ENCODE measurements at places on chromosomes 4 and X.

DNA sequence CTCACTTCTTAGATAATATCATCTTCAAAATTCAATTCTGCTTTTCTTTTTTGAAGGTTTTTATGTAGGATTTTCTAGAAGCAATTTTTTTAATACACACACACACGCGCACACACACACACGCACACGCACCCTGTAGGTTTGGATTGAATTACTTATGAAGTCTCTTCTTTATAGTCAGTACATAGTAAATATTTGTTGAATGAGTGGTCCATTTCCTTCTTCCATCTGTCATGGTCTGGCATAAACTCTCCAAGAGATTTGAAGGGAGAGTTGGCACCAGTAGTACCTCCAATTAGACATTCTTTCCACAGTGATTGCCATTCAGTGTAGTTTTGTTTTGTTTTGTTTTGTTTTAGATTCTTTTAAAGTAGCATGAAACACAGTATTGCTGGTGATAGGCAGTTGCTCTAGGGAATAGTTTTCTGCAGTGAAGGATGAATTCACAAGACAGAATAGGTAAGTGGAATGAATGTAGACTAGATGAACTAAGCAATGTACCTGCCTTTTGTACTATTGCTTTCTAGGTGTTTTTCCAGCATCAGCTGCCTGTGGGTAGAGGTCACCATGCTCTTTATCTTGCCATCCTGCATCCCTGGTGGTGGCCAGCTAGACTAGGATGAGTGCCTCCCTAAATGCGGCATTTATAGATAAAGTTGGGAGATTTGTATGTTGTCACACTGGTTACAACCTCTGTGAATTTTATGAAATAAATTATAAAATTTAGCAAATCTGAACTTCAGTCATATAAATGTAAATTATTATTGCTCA is 20.5 kb downstream of the PDLIM5 start:
- DNase-seq, result no peak

GRCh38 chrX:2414384-2414783 is 86.4 kb downstream of the DHRSX start:
- no peak for DNase-seq

DNA sequence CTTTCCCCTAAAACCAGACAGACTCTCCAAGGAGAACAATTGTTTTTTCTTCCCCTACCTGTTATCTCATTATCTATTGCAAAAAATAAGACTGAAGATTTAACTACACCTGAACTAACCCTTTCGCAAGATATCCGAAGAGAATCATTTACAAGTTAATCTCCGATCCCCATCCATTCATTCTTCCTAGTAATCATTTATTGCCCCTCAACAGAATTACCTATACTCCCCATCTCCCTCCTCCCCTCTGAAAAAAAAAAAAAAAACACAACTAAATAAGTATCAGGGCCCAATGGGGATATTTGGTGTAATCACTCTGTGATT is 28.9 kb upstream of the AP1S2 start:
- DNase-seq, result no peak

GRCh38 chrX:124300405-124300804 is 32.1 kb upstream of the TEX13D start:
- DNase-seq, result no peak

DNA sequence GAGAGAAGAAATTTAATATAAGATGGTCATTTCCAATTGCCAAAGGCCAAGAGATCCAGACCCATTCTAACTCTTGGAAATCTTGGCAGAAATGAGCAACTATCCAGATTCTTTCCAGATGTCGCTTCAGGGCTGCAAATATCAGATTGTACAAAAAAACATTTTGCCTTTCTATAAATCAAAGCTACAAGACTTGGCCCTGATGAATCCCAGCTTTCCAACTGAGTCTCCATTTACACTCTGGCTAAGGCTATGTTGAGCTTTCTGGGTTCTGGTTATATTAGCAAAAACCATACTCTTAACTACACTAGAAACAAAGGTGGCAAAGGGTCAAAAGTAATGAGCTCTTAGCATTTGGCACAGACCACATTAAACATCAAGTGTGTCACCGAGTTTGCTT is 345.8 kb downstream of the OPHN1 start:
- no peak for DNase-seq

DNA sequence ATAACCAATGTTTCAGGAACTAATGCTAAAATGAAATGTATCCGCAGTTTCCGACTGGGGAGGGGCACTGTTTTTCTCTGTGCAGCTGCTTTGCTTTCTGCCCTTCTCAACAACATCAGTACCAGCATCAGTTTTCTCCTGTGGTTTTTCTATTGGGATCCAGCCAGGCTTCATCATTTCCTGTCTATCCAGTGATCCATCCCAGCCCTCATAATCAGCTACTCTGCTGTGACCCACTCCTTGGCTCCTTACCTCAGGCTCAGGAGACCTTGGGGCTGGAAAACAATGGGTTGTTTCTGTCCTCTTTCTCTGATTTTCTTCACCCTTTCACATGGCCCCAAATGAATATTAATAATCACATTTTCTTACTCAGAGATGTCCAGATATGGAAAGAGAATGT is 222.2 kb upstream of the DKK2 start:
- no peak for DNase-seq

DNA sequence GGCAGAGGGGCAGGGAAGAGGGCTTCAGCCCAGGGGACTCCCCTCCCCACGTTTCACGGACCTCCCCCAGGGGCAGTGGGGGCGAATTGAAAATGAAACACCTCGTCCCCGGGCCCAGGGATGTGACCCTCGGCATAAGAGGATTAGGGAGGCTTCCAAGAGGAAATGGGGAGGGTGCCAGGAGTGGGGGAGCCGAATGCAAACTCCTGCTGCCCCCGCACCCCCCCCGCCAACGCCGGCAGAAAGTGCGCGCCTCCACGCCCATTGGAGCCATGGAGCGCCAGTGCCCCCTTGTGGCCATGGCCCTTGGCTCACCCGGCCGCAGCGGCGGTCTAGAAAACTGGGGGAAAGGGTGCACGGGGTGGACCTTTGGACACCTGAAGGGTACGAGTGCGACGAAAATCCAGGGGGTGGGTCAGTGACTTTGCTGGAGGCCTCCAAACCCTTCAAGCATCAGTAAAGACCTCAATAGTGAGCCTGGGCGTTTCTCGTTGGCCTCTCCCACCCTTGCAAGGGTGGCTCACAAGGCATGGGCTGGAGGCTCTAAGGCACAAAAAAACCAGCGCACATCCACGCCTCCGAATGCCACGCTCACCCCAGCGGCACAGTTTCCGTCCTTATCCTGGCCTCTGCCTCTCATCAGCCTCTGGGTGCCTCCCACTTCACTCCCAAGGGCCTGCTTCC is 120.8 kb upstream of the PJA1 start:
- peak; percentile 73 for DNase-seq

DNA sequence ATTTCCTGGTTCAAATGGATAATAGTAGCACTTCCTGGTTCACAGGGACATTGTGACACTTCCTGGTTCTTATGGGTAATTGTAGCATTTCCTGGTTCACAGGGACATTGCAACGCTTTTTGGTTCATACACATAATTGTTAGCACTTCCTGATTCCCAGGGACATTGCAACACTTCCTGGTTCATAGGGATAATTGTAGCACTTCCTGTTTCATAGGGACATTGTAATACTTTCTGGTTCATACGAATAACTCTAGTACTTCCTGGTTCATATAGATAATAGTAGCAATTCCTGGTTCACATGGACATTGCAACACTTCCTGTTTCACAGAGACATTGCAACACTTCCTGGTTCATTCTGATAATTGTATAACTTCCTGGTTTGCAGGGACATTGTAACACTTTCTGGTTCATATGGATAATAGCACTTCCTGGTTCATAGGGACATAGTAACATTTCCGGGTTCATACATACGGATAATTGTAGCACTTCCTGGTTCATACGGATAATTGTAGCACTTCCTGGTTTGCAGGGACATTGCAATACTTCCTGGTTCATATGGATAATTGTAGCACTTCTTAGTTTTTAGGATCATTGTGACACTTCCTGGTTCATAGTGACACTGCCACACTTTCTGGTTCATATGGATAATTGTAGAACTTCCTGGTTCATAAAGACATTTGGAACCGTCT is 61.6 kb upstream of the CD99 start:
- DNase-seq, result no peak

DNA sequence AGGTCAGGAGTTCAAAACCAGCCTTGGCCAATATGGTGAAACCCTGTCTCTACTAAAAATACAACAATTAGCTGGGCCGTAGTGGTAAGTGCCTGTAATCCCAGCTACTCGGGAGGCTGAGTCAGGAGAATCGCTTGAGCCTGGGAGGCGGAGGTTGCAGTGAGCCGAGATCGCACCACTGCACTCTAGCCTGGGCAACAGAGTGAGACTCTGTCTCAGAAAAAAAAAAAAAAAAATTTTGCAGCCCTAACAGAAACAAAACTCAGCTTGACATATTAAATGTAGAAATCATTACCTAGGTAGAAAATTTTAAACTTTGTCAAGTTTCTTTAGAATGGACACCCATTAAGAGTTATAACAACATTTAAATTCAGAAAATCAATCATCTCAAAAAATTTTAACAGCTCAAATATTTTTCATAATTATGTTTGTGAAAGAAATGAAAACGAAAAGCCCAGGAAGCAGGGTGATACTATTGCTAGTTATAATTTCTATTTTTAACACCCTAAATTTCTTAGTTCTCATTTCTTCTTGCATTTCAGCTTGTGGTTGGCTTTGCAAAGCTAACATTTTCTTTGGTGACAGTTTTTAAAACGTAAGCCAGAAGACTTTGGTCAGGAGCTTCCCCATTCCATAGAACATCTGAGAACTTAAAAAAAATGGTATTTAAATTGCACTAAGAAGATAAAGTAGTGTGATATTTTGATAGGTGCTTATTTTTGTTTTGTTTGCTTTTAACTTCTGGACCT is 33.3 kb upstream of the RBBP7 start:
- DNase-seq, result no peak

GRCh38 chr4:14958436-14958835 is 43.8 kb upstream of the CPEB2 start:
- no peak for DNase-seq

- no peak for DNase-seq
Measured at GRCh38 chr4:77728420-77728819, 90.7 kb downstream of the CNOT6L start.

- DNase-seq, result no peak
Measured at GRCh38 chr4:80335226-80335553, 340 bp upstream of the CFAP299 start.

DNA sequence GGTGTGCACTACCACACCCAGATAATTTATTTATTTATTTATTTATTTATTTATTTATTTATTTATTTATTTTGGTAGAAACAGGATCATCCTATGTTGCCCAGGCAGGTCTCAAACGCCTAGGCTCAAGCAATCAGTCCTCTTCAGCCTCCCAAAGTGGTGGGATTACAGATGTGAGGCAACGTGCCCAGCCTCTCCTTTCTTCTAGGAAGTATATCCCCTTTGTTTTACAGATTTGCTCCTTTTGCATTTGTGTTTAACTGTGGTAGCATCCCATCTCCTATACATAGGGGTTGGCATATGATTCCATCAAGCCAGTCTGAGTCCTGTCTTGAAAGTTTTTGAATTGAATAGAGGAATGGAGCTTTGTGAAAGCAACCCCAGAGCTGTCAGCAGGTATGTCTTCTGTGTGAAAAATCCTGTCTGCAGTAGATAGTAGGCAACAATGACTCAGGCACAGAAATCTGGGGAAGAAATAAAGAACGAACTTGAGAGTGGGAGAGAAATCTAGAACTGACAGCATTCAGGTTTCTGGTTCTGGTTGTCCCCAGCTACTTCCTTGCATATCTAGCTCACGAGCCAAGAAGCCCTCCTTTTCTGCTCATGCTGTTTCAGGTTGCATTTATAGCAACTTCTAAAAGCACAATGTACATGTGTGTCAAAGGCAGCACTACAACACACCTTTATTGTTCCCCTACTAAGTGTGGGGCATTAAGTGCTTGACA is 113.7 kb upstream of the LSM6 start:
- DNase-seq, result no peak

- no peak for DNase-seq
Measured at GRCh38 chr4:60683973-60684372, 516.2 kb upstream of the ADGRL3 start.

- no peak for DNase-seq
Measured at GRCh38 chr4:133440404-133440803, 291.3 kb downstream of the PCDH10 start.

GRCh38 chr4:35771571-35771970 is 472.7 kb downstream of the ARAP2 start:
- DNase-seq, result no peak

DNA sequence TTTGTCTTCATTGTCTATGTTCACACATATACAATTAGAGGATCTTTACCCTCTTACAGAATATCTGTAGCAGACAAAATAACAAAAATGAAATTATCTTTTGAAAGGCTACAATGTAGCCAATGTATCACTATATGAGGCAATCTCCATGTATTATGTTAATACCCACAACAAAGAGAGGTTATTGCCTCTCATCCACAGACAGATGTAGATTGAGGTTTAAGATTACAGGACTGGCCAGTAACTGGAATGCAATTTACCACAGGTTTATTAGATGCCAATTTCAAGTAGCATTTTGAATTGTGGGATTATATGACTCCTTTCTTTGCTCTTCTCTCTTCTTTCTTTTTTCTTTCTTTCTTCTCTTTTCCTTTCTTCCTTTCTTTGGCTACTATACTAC is 242.6 kb downstream of the ANKRD50 start:
- DNase-seq, result no peak

GRCh38 chrX:54776987-54777672 is 20.9 kb downstream of the ITIH6 start:
- DNase-seq, result no peak

- no peak for DNase-seq
Measured at GRCh38 chrX:19882066-19882775, 5.2 kb downstream of the SH3KBP1 start.

DNA sequence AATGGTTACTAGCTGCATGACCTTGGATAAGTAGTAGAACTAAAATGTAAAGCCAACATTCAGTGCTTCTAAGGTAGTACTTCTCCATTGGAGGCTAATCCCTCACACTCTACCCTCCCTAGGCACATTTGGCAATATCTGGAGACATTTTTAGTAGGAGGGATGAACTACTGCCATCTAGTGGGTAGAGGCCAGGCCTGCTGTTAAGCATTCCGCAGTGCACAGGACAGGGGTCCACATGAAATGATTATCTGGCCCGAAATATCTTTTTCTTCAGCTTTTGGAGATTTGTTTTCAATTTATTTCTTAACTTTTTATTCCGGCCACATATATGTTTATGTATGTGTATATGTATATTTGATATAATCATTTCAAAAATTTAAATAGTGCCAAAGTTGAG is 36.0 kb upstream of the SPANXC start:
- no peak for DNase-seq

DNA sequence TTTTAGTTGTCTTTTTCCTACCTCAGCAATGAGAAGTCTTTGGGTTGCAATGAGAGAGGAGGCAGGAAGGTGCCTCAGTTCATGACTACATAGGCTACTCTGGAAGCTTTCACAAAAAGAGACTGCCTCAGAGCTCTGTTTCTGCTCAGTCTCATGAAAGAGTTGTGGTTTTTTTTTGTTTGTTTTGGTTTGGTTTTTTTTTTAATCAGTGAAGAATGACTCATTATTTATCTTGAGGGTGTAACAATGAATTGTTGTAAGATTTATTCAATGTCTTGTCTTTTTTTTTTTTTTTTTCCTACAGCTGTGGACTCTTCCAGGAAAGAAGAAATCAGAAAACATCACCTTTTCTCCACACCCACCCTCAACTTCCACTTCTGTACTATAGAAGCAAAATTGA is 67.5 kb upstream of the CXCL13 start:
- DNase-seq, result no peak

All from activated CD4-positive, CD25-positive, alpha-beta regulatory T cell treated with anti-CD3 and anti-CD28 coated beads, Interleukin-2, amount 50 U/mL, for 72 hours (primary cell).